T-cell (primary cell): ENCODE measurements at places on chromosomes 7 and 10. TPM values are rescaled to one million over a fixed set of nuclear protein-coding genes. Genes with fewer than 3 reads are reported as not detected.
A peak's percentile ranks its signal among the peaks of the same experiment; 100 is the strongest.

Gene CDHR3
- 10.5 TPM for total RNA-seq

Gene ADAM22
- total RNA-seq: 4.3 TPM

GRCh38 chr7:7967886-7968543, 581 bp upstream of the GLCCI1 start:
- H3K4me1 ChIP-seq: peaks cover 47% of the 10 kb centered on the region
- H3K36me3 ChIP-seq: no peaks in the 10 kb centered on the region
- H3K4me3 ChIP-seq: peak overlapping the region; percentile 76
- no peaks in the 10 kb centered on the region for H3K27me3 ChIP-seq

DNA sequence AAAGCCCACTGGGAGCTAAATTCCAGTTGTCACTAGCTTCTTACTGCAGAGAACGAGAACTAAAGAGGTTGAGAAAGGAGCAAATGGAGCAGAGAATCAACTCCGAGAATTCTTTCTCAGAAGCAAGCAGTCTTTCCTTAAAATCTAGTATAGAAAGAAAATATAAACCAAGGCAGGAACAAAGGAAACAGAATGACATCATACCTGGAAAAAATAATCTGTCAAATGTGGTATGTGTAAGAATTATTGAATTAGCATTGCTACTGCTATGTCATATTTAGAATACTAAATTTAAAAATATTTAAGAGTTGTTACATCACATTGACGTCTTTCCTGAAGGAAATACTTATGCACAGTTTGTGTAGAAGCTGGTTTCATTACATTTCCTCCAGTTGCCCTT, 4.3 kb downstream of the SLF2 start:
- H3K36me3 ChIP-seq: peaks cover 9% of the 10 kb centered on the region
- DNase-seq: no peak
- peaks cover 16% of the 10 kb centered on the region for H3K4me1 ChIP-seq
- H3K27me3 ChIP-seq: no peaks in the 10 kb centered on the region

DNA sequence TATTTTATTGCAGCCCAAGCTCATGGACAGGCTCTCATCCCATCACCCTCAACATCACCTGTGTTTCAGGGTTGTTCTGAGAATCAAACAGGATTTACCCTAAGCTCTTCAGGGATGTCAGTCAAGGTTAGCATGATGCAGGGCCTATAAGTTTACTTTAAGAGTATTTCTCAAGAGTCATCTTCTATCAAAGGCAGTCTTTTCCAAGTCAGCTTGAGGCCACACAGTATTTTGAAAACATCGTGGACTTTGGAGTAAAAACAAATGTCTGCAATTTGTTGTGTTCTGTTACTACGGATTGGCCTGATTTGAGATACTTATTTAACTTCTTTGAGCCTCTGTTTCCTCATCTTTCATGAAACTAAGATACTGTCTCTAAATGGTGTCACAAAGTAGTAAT, 42.0 kb upstream of the NRP1 start:
- no peaks in the 10 kb centered on the region for H3K27me3 ChIP-seq
- H3K4me1 ChIP-seq: no peaks in the 10 kb centered on the region
- H3K36me3 ChIP-seq: no peaks in the 10 kb centered on the region
- DNase-seq: no peak
- H3K4me3 ChIP-seq: no peak overlapping the region

DNA sequence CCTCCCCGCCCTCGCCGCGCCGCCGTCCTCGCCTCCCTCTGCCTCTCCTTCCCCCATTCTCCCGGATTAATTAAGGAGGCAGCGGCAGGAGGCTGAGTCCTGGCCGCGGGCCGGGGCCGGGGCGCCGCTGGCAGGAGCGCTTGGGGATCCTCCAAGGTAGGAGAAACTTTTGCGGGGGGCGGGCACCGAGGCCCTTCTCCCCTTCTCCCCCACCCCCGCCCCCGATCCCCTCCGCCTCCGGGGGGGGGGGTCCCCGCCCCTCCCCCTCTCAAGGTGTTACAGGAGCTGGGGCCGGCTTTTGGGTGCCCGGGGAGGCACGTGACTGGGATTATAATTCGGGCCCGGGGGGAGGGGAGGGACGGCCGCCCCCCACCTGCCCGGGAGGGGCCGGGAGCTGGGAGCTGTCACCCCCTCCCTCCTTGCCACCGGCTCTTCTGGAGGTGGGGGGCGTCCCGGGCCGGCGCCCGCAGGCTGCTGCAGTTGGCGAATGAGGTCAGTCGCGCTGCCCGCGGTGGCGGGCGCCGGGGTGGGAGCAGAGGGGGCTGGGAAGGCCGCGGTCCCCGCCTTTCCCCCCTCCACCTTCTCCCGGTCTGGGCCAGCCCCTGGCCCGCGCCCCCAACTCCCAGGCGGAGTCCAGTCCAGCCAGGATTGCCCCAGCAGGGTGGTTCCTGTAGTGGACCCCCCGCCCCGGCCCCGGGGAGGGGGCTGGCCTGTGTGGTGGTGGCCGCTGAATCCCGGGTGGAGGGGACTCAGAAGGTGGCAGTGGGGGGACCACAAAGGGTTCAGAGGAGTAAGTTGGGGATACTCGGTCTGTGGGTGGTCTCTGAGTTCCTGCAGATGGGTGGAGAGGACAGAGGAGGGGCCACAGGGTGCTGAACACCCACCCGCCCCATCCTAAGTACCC, 567 bp downstream of the GTF2IRD1 start:
- H3K36me3 ChIP-seq: no peaks in the 10 kb centered on the region
- peaks cover 7% of the 10 kb centered on the region for H3K4me1 ChIP-seq
- DNase-seq: no peak
- peaks cover 21% of the 10 kb centered on the region for H3K27me3 ChIP-seq
- no peak overlapping the region for H3K4me3 ChIP-seq
- no peak overlapping the region for H3K27ac ChIP-seq

- no peaks in the 10 kb centered on the region for H3K36me3 ChIP-seq
- no peaks in the 10 kb centered on the region for H3K27me3 ChIP-seq
- DNase-seq: no peak
- no peak overlapping the region for H3K27ac ChIP-seq
- no peak overlapping the region for H3K4me3 ChIP-seq
- H3K4me1 ChIP-seq: no peaks in the 10 kb centered on the region
Observed at GRCh38 chr7:7146837-7147236, 35.5 kb upstream of the C1GALT1 start.
